Astrocyte (in vitro differentiated cells and primary cell): ENCODE measurements at places on chromosomes 5 and 9. TPM values are rescaled to one million over a fixed set of nuclear protein-coding genes. Genes with fewer than 3 reads are reported as not detected.

Gene PALM2AKAP2
- 58.1 and 61.3 TPM in 2 replicates for total RNA-seq

Gene RGS3
- 92.5 and 106 TPM in 2 replicates for total RNA-seq

Gene BAAT
- 8.9 and 9.5 TPM in 2 replicates for total RNA-seq

Gene SH3RF2
- total RNA-seq, result 8.6 and 12.3 TPM in 2 replicates

Gene SLC25A2
- 0.19 and 0.25 TPM in 2 replicates for total RNA-seq

Gene LCN1
- total RNA-seq, result not detected in 2 replicates

Gene SLC6A18
- total RNA-seq, result not detected in 2 replicates

GRCh38 chr5:122219436-122220166, 90.3 kb downstream of the ZNF474 start:
- H3K27ac ChIP-seq, result no peak overlapping the region
- no peak for DNase-seq
- H3K36me3 ChIP-seq, result no peaks in the 10 kb centered on the region
- H3K27me3 ChIP-seq, result no peaks in the 10 kb centered on the region

- DNase-seq, result no peak
- no peaks in the 10 kb centered on the region for H3K27me3 ChIP-seq
- no peak overlapping the region for H3K27ac ChIP-seq
- H3K36me3 ChIP-seq, result no peaks in the 10 kb centered on the region
- H3K4me1 ChIP-seq, result no peaks in the 10 kb centered on the region
Measured at GRCh38 chr5:108418197-108418596, 36.3 kb upstream of the FBXL17 start.

- H3K27me3 ChIP-seq, result peaks cover 36% of the 10 kb centered on the region
- no peak for DNase-seq
- peak overlapping the region; percentile 57 for H3K4me3 ChIP-seq
- peaks cover 14% of the 10 kb centered on the region for H3K4me1 ChIP-seq
Measured at GRCh38 chr5:115961381-115962238, 665 bp upstream of the LVRN start.

- H3K4me1 ChIP-seq, result no peaks in the 10 kb centered on the region
- no peak overlapping the region for H3K27ac ChIP-seq
- H3K4me3 ChIP-seq, result no peak overlapping the region
- no peaks in the 10 kb centered on the region for H3K36me3 ChIP-seq
Measured at GRCh38 chr5:164048359-164048926, 543.0 kb downstream of the MAT2B start.

- H3K36me3 ChIP-seq, result peaks cover 18% of the 10 kb centered on the region
- H3K4me1 ChIP-seq, result no peaks in the 10 kb centered on the region
- H3K27me3 ChIP-seq, result no peaks in the 10 kb centered on the region
- peak overlapping the region; percentile 38 for H3K27ac ChIP-seq
- DNase-seq, result peak; percentile 93
- no peak overlapping the region for H3K4me3 ChIP-seq
Measured at GRCh38 chr5:65299861-65300260, 181.9 kb downstream of the ADAMTS6 start.

- no peak overlapping the region for H3K27ac ChIP-seq
- peaks cover 8% of the 10 kb centered on the region for H3K4me1 ChIP-seq
- H3K4me3 ChIP-seq, result no peak overlapping the region
Measured at GRCh38 chr5:10376544-10376943, 23.0 kb downstream of the MARCHF6 start.

DNA sequence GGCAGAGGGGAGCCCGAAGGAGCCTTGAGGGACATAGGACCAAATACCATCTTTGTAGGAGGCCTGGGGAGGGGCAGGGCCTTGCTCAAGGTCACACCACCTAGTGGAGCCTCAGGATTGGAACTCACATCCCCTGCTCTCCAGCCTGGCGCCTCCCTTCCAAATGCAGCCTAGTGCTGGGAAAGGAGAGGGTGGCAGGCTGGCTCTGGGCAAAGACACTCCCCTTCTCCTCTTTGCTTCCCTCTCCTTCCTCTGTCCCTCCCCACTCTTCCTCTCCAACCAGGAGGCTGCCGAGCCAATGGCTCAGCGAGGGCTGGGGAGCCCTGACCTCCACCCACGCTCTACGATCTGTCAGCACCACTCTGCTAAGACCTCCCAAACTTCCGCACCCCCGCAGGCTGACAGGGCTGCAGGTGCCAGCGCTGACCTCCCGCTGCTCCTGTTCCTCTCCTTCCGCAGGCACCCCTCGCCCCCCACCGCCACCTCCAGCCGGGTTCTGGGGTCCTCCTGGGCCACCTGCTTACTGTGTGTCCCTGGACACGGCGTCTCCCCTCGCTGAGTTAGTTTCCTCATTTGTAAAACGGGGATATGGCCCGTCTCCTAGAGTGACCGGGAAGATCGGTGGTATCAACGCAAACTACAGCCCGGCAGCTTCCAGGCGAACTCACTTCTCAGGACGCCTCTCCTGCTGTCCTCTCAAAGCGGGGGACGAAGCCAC, 52.9 kb downstream of the C9orf50 start:
- no peaks in the 10 kb centered on the region for H3K36me3 ChIP-seq
- peak overlapping the region; percentile 6 for H3K27ac ChIP-seq
- peaks cover 38% of the 10 kb centered on the region for H3K4me1 ChIP-seq
- DNase-seq, result peak; percentile 60
- no peaks in the 10 kb centered on the region for H3K27me3 ChIP-seq
- H3K4me3 ChIP-seq, result peak overlapping the region; percentile 56

- no peaks in the 10 kb centered on the region for H3K36me3 ChIP-seq
- H3K27me3 ChIP-seq, result peaks cover 6% of the 10 kb centered on the region
- H3K27ac ChIP-seq, result no peak overlapping the region
- H3K4me3 ChIP-seq, result no peak overlapping the region
- no peaks in the 10 kb centered on the region for H3K4me1 ChIP-seq
- DNase-seq, result no peak
Measured at GRCh38 chr5:1414311-1415058, 30.8 kb downstream of the SLC6A3 start.

DNA sequence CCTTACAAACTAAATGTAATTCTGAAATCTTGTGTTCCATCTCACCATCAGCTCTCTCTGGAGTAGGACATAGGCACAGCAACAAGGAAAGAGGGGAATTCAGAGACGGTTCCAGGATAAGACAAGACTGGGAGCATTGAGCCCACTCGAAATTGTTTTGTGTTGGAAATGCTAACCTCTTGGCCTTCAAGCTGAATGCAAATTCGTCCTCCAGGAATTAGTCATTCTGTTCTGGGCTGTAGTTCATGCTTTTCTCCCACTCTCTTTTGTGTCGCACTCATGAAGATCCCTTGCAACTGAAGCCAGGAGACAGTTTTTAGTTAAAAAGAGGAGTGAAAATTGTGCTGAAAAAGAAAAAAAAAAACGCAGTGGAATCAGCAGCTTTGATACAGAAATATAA, 121.7 kb upstream of the SEMA6A start:
- H3K27ac ChIP-seq, result no peak overlapping the region
- DNase-seq, result peak; percentile 18
- no peaks in the 10 kb centered on the region for H3K36me3 ChIP-seq
- H3K4me3 ChIP-seq, result no peak overlapping the region
- H3K4me1 ChIP-seq, result no peaks in the 10 kb centered on the region

GRCh38 chr5:25090854-25091253, 446.1 kb upstream of the CDH10 start:
- H3K27ac ChIP-seq, result no peak overlapping the region
- H3K4me3 ChIP-seq, result no peak overlapping the region
- H3K27me3 ChIP-seq, result no peaks in the 10 kb centered on the region
- DNase-seq, result peak; percentile 16

GRCh38 chr9:35549441-35549840, 55.6 kb upstream of the TESK1 start:
- H3K27me3 ChIP-seq, result no peaks in the 10 kb centered on the region
- H3K4me3 ChIP-seq, result no peak overlapping the region
- H3K36me3 ChIP-seq, result peaks cover 10% of the 10 kb centered on the region
- no peak overlapping the region for H3K27ac ChIP-seq
- peaks cover 18% of the 10 kb centered on the region for H3K4me1 ChIP-seq
- DNase-seq, result peak; percentile 20

GRCh38 chr9:129250786-129251185, 72.7 kb upstream of the IER5L start:
- no peak overlapping the region for H3K4me3 ChIP-seq
- no peak overlapping the region for H3K27ac ChIP-seq
- H3K27me3 ChIP-seq, result no peaks in the 10 kb centered on the region
- peak; percentile 63 for DNase-seq

GRCh38 chr9:94927048-94927761, 200.7 kb downstream of the AOPEP start:
- DNase-seq, result no peak
- peaks cover 46% of the 10 kb centered on the region for H3K4me1 ChIP-seq
- peak overlapping the region; percentile 95 for H3K27ac ChIP-seq
- H3K4me3 ChIP-seq, result no peak overlapping the region

DNA sequence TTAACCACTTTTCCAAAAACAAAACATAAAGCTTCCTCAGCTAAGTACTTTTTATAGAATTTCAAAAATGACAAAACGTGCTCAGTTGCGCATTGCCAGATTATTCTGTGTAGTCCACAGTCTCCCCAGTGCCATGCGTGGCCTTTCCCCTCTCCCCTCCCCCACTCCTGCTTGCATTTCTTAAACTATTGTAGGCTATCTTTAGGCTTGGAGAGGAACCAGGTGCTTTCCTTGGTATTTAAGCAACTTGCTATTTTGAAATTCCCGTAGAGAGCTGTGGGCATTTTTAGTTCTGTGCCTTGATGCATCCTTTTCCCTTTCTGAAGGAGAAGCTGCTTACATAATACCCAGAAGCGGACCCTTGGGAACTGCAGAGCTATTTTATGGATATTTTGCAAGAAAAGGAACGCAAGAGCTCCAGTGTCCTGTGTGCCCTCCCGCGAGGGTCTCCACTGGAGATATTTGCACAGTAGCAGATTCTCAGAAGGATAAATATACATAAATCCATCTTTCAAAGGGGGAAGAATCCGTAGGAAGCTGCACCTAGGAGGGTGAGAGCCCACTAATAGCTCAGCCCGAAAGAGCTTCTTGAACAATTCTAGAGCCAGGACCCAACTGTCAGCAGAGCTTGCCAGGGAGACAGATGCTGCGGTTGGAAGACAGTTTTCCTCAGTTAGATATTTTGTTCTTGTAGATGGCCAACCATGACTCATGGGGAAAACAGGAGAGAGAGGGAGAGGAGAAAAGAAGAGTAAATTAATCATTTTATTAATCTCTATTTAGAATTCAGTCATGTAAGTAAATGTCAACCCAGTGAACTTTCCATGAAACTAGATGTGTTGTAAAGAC, 1298.3 kb upstream of the WWC1 start:
- H3K27me3 ChIP-seq, result no peaks in the 10 kb centered on the region
- no peaks in the 10 kb centered on the region for H3K4me1 ChIP-seq
- peak; percentile 51 for DNase-seq
- H3K4me3 ChIP-seq, result no peak overlapping the region

DNA sequence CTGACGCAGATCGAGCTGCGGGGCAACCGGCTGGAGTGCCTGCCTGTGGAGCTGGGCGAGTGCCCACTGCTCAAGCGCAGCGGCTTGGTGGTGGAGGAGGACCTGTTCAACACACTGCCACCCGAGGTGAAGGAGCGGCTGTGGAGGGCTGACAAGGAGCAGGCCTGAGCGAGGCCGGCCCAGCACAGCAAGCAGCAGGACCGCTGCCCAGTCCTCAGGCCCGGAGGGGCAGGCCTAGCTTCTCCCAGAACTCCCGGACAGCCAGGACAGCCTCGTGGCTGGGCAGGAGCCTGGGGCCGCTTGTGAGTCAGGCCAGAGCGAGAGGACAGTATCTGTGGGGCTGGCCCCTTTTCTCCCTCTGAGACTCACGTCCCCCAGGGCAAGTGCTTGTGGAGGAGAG, 4.6 kb upstream of the PHYHD1 start:
- H3K27ac ChIP-seq, result peak overlapping the region; percentile 37
- H3K27me3 ChIP-seq, result no peaks in the 10 kb centered on the region
- no peak overlapping the region for H3K4me3 ChIP-seq
- H3K36me3 ChIP-seq, result peaks cover 6% of the 10 kb centered on the region
- no peak for DNase-seq
- peaks cover 31% of the 10 kb centered on the region for H3K4me1 ChIP-seq

DNA sequence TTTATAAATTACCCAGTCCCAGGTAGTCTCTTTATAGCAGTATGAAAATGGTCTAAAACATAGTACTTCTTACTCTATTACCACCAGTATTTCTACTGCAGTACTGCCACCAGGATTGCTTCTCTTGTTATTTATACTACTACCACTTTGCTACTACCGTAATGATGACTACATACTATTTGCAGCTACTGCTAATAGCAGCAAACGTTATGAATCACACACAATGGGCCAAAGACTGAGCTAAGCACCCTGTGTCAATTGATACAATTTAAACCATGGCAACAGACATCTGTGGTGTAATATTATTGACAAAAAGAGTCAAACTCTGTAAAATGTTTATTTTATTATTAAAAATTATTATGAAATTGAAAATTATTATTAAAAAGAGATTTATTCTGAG, 15.3 kb upstream of the KIF12 start:
- H3K27ac ChIP-seq, result no peak overlapping the region
- H3K36me3 ChIP-seq, result no peaks in the 10 kb centered on the region
- H3K4me1 ChIP-seq, result no peaks in the 10 kb centered on the region
- peaks cover 27% of the 10 kb centered on the region for H3K27me3 ChIP-seq
- peak; percentile 22 for DNase-seq

GRCh38 chr5:67543720-67544270, 347.2 kb upstream of the CD180 start:
- H3K36me3 ChIP-seq, result no peaks in the 10 kb centered on the region
- H3K4me3 ChIP-seq, result no peak overlapping the region
- H3K4me1 ChIP-seq, result no peaks in the 10 kb centered on the region
- H3K27me3 ChIP-seq, result no peaks in the 10 kb centered on the region
- no peak for DNase-seq
- no peak overlapping the region for H3K27ac ChIP-seq

GRCh38 chr5:33317271-33317670, 123.5 kb upstream of the TARS1 start:
- H3K27me3 ChIP-seq, result no peaks in the 10 kb centered on the region
- DNase-seq, result peak; percentile 45
- H3K27ac ChIP-seq, result no peak overlapping the region
- H3K4me3 ChIP-seq, result no peak overlapping the region

DNA sequence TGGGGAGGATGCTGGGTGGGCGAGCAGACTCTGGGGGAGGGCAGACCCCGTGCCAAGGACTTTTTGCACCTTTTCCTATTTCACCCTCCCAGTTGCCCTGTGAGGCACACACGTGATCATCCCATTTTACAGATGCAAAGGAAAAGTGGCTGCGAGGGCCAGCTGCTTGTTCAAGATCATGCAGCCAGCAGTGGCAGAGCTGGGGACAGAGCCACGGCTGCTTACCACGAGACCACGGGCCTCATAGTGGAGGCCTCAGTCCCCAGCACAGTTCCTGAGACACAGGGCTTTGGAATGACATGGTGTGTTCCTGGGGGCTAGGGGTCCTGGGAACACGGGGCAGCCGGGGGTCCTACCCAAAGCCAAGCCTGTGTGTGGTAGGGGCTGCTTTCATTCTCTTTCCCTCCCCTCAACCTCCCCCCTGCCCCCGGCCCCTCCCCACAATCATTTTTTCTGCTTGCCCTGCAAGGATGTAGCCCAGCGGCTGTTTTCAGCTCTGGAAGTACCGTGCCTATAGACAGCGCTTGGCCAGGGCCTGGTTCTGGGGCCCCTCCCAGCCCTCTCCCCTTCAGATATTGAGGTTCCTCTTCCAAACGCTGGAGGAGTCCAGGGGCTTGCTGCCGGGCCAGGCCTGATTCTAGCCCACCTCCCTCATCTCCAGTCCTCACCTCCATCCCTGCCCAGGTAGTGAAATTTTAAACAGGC, 58.5 kb upstream of the IER5L start:
- H3K4me3 ChIP-seq, result peak overlapping the region; percentile 37
- no peaks in the 10 kb centered on the region for H3K36me3 ChIP-seq
- H3K27me3 ChIP-seq, result no peaks in the 10 kb centered on the region
- H3K4me1 ChIP-seq, result peaks cover 9% of the 10 kb centered on the region
- DNase-seq, result no peak
- H3K27ac ChIP-seq, result no peak overlapping the region
